Erythroblast (primary cell): ENCODE measurements at places on chromosomes 3 and 15.

GRCh38 chr3:195847055-195847950, 35.6 kb upstream of the MUC4 start:
- DNase-seq: no peak

DNA sequence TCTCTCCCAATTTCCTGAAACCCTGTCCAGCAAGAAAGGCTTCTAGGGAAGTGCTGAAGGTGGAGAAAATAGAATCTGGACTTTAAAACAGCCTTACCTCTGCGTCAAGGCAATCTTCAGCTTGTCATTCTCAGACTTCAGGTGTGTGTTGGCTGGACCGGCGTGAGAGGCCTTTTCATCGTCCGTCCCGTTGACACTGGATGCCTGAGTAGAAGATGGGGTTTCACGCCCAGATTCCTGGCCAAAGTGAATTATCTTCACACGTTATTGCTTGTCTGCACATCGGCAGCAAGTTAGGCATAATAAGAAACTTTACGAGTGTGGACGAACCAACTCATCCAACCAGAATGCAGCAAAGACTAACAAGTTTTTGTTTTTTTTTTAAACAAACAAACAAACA, 49.5 kb downstream of the WHAMM start:
- no peak for DNase-seq

GRCh38 chr3:127477396-127477795, 113.1 kb downstream of the TPRA1 start:
- no peak for DNase-seq

DNA sequence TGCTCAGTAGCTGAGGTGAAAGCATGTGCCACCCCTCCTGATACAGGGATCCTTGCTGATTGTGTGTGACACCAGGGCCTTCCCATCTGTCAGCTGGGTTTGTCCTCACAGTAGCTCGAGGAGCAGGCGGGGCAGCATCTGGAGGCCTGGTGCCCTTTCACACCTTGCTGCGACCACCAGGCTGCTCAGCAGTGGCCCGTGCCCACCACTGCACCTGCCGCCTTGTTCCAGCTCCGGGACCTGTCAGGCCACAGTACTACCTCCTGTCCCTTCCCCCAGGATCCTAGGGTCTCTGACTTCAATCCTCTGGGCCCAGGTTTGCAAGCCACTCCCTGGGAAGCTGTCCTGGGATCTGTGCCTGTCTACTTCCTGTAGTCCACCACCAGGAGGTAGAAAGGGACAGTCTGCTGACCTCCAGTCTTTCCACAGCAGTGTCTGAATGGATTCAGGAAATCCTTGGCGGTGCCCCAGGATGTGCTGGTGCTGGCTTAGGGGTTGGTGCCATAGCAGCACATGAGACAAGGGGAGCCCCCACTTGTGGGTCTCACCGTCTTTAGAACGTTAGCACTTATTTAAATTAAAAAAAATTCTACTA, 27.5 kb downstream of the APBA2 start:
- no peak for DNase-seq

DNA sequence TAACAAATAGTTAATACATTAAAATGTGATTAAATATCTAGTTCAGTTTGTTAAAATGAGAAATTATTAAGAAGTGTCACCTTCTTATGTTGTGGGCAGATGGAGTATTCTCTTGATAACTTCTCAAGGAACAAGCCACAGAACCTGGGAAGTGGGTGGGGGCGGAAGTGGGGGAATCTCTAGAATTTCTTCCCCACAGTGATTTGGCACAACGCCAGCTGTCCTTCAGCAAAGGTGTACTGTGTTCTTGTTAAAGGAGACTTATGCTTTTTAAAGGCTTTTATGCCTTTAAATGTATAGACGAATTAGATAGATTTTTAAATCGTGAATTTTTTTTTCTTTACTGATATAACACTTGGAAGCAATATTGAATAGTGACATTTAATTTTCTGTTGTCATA, 42.4 kb downstream of the SEC22A start:
- no peak for DNase-seq

GRCh38 chr3:29353807-29354206, 72.9 kb downstream of the RBMS3 start:
- no peak for DNase-seq

DNA sequence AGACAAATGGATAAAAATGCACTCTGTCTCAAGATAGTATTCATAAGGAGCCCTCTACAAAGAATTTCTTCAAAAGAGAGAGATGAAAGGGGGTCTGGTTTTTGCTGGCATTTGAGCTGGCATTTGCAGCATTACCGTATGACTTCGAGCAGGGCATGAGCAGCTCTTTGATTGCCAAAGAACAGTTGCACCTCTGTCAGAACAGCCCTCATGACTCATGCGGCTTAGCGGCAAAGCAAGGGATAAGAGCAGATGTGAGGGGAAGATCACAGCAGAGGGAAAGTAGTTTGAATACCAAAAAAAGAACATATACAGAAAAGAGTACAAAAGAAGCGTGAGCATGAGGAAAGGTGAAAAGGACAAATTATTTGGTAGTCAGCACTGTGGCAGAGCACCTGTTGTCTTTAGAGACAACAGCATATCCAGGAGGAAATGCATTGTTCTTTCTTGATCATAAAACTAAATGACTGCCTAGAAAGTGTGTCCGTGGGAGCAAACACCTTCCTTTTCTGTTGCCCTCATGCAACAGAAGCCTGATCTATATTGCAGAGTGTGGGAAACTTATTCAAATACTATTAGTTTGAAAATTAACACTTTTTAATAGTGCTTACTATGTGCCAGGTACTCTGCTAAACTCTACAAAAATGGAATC, 80.5 kb upstream of the SLC24A5 start:
- DNase-seq: no peak

- DNase-seq: peak; percentile 17
Observed at GRCh38 chr3:126522363-126522788, 1.6 kb upstream of the CHST13 start.

DNA sequence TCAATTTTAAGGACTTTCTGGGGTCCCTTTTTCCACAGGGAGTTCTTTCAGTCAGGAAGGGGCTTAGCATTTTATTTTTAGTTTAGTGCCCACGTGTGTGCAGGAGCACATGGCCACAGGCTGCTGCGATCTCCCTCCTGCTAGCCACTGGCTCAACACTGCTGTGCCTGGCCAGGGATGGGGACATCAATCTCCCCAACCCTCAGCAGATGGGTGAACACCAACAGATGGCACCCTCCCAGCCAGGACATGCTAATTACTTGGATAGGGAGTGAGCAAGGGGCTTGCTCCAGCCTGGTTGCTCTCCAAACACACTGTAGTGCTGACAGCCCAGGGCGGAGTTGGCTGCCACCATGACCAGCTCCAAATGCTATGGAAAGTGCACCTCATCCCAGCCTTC, 7.4 kb upstream of the RIOX2 start:
- DNase-seq: no peak

DNA sequence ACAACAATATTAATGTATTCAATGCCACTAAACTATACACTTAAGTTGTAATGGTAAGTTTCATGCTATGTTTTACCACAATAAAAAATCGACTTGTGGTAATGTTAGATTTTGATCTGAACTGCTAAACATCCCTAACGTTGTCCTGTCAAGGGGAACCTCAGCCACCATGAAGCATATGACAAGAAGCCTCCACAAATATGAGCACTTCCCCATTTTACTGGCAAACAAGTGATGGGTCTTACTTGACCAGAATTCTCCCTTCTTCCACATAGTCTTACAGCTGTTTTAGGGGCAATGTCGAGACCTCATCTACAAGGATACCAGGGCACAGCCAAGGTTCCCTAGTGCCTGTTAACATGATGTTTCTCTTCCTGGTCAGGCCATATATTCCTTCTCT, 124.2 kb upstream of the ABI3BP start:
- DNase-seq: no peak

DNA sequence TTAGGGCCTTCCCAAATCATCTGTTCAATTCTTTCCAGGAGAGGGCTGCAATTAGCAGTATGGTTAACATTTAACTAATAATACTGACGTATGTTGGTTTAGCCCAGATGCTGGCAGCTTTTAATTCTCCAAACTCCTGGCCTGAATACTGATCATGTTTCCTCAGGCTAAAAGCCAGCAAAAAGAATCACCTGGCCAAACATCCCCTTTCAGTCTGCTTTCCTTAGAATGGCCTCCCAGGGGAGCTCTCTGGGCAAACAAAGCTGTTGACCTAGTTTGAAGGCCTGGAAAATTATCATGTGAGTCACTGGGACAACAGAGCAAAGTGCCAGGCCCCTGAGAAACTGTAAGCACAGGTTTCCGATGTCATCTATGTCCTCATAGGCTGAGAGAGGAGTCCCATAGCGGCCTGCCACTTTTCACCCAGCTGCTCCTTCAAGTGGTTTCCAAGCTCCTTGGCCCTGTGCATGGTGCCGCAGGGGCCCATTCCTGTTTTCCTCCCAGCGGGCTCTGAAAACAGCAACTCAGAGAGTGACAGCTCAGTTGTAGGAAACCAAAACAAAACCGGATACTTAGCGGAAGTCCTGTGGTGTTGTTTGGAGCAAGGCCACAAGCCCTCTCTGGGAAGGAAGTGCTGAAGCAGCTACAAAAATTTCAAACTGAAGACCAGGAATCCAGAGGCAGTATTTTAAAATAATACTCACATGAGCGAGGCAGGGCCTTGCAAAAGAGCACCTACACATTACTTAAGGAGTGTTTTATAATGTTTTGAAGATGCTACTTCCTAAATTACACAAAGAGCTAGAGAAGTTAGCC, 36.5 kb upstream of the RAB11A start:
- peak; percentile 66 for DNase-seq

DNA sequence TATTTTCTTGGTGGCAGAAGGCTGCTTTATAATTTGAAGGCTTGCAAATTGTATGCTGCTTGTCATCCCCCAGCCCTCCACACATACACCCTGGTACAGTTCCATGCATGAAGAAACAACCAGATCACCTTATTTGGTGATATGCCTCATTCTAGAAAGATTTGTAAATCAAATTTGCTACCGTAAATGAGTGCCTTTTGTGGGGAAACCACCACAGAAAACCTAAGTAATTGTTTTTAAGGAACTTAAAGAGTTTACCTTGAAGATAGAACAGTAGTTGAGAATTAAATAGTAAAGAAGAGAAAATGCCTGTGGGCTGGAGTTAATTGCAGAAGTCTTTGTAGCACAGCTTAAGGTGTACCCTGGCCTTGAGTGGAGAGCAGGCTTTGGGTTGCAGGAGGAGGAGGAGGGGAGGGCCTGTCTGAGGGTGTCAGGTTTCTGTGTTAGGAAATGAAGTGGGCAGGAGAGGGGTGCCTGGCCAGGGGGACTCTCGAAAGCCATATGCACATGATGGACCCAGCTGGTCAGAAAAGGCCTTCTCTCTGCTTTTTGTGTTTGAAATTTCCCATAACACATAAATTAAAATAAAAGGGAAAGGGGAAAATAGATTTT, 6.9 kb downstream of the NIPA2 start:
- DNase-seq: no peak
